EL (cell line): ENCODE measurements at places on chromosomes 5 and 9.

- DNase-seq: no peak
Measured at GRCh38 chr5:83554133-83554532, 82.6 kb downstream of the VCAN start.

DNA sequence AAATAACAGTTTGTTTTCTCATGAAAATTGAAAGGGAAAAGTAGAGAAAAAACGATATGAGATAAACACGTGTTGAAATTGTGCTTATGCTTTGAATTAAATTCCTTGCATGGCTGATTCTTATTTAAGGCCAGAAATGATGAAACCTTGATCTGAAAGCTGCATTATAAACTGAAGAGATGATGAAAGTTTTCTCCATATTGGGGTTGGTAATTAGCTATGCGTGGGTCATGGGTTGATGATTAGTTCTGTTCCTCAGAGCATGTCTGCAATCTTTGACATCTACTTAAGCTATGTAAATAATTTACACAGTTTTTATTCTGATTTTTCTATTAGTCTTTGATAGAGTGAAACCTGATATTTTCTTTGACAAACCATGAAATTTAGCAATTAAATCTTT, 264.1 kb downstream of the CD180 start:
- DNase-seq: no peak

DNA sequence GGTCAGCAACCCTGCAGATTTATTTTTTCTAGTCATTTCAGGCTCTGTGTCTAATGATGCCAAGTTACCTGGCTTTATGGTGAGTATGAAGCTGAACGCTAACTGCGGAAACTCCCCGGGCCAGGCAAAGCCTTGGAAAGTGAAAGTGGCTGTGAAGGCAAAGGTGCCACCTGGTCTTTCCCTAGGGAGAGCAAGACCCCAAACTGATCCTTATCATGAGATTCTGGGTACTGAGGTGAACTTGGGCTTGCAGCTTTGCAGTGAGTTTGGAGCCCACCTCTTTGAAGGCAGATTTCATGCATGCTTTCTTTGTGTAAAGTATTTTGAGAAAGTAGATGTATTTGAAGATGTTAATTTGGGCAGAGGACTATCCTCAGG, 63.3 kb downstream of the CARTPT start:
- no peak for DNase-seq

DNA sequence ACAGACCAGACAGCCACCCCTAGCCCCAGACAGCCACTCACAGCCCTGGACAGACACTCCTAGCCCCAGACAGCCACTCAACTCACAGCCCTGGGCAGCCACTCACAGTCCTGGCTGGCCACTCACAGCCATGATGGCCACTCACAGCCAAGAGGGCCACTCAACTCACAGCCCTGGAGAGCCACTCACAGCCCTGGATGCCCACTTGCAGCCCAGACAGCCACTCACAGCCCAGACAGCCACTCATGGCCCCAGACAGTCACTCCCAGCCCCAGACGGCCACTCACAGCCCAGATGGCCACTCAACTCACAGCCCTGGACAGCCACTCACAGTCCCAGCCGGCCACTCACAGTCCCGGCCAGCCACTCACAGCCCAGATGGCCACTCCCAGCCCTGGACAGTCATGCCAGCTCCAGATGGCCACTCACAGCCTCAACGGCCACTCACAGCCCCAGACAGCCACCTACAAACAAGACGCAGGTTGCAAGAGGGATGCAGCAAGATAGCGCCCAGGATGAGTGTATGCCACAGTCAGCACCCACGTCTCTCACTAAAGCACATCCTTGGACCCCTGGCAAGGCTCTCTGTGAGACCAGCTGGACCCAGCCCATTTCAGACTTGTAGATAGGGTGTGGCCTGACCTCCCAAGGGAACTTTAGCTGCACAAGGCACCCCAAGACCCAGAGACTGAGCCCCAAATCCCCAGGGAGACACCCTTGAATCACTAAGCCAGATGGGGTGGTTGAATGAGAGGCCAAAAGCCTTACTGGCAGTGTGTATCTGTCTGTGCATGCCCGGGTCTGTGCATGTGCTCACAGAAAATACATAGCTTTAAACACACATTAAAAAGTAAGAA, 22.4 kb downstream of the ZDHHC11B start:
- DNase-seq: no peak

DNA sequence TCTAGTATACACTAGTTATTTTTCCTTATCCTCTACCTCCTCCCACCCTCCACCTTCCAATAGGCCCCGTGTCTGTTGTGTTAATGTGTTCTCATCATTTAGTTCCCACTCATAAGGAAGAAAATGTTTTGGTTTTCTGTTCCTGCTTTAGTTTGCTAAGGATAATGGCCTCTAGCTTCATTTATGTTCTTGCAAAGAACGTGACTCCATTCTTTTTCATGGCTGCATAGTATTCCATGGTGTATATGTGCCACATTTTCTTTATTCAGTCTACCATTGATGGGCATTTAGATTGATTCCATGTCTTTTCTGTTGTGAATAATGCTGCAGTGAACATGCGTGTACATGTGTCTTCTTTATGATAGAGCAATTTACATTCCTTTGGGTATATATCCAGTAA, 146.5 kb upstream of the GAS1 start:
- DNase-seq: no peak

GRCh38 chr5:174472956-174473355, 251.4 kb upstream of the MSX2 start:
- no peak for DNase-seq

GRCh38 chr5:100902440-100903038, 543 bp downstream of the ST8SIA4 start:
- no peak for DNase-seq

DNA sequence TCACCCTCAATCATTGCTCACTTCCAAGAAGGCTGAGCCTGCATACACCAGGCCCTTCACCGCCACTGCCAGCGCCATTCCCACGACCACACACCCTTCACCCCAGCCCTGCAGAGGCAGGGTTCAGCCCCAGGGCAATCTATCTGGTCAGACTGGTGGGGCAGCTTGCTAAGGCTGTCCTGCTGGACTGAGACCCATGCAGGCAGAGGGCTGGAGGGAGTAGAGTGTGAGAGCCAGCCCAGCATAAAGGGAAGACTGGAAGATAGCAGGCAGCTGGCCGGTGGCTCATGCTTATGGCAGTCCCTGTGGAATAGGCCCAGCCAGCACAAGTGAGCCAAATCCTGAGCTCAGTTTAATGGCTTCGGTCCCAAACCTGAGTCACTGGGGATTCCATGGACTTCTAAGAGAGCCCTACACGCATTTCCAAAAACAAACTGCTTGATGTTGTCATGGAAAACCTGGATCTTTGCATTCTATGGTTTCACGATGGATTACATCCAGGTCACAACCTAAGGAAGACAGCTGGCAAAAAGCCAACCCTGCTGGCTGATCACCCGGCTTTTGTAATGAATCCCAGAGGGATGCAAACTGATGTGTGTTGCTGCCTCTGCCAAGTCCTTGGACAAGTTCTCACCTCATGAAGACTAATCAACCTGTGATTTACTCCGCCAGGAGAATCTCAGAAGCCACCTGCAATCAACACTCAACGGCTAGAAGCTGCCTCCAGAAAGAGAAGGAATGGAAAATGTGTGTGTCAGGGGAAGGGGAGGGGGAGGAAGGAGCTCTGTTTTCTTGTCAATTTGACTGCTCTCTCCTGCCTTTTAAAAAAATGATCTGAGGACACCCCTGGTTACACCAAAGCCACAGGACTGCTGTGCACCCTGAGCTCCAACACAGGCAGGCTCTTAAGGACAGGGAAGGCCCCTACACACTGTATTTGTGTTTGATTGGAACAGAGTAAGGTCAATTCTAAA, 143.6 kb downstream of the LHFPL2 start:
- DNase-seq: peak; percentile 99

DNA sequence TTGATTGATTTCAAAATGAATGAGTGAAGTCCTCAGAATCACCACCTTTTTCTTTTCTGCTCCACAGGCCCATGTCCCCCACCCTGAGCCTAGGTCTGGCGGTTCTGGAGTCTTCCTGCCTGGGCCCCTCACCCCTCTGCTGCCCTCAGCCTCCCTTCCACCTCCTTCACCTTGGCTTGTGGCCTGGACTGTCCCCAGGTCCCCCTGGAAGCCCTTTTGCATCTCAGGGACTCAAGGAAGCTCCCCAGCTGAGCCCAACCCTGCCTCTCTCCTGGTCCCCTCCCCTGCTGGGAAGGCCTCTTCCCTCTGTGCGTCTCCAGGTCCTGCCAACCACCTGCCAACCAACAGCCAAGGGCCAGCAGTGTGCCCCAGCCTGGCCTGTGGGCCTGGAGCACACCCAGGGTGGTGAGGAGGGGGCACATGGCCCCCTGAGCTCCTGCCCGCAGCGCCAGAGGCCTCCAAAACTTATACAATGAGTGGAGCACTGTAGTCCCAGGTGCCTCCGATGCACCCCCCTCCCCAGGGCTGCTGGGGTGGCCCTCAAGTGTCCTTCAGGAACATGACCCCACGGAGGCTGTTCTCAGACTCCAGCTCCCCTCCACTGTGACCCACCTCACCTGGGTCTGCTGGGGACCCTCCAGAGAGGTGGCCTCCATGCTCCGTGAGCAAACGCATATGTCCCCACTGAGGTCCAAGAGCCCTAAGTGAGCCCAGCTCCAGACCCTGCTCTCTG, 20.3 kb downstream of the GLT6D1 start:
- DNase-seq: no peak

- DNase-seq: no peak
Measured at GRCh38 chr9:127353882-127354281, 43.1 kb upstream of the SLC2A8 start.

GRCh38 chr5:65199993-65200675, 281.6 kb downstream of the ADAMTS6 start:
- peak; percentile 77 for DNase-seq

DNA sequence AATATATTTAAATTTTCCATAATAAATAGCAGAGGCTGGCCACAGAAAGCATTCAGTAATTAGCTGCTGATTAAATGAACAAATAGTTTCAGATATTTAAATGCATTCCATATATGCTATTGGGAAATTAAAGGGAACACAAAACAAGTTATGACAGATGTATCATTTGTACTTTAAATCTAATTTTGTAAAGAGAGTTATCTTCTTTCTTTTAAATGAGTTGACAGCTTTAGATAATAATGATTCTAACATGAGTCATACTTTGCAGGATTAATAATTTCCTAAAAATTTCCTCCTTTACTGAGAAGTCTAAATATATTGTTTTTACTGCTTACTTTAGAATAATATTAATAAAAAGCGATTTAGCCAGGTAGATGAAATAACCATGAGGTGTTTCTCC, 320.1 kb downstream of the ADAMTS6 start:
- no peak for DNase-seq

- DNase-seq: no peak
Measured at GRCh38 chr5:135986891-135987401, 32.2 kb upstream of the LECT2 start.

DNA sequence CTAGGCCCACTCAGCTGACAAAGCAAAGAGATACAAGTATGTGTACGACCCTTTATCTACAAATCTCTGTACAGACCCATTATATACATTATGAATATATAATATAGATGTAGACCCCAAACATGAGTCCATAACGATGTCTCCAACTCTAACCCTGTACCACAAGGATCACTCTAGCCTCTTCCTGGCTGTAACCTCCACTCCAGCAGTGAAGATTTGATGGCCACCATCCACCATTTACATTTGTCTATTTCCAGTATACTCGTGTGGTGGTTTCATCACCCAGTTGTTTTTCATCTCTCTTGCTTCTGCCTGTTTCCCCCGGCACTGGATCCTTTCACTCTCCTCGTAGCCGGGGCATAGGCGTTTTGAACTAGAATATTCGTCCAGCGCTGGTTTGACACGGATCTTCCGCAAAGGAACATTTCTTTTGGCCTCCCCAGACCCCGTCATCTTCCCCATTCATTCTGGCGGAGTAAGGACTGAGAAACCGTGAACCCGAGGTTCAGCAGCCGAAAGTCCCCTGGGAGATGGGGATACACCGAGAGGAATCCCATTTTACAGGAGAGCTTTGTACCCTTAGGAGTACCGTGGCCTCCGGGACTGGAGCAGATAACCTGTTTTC, 828 bp upstream of the TRIO start:
- no peak for DNase-seq

DNA sequence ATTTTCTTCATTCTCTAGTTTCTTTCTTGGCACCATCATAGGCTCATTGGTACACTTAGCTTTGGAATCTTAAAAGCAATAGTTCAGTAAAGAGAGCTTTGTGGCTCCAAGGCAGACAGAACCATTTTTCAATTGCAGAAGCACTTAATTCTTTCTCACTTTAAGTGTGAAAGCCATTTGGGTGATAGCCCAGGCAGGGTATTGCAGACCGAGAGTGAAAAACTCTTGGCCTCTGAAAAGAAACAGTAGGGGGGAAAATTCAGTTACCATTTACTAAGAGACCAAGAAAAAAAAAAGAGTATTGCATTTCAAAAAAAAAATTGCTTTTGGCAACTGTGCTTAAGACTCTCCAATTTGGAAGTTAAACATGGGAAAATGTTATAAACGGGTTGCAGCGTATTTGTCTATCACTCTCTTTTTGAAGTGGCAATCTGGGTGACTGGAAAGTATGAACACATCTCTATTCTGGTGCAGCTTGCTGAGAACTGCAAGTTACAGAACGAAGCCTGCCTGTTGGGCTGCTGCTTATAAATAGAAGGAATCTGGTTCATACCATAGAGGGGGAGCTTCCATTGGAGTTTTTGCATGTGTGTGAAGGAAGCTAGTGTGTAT, 170.5 kb downstream of the TLE4 start:
- no peak for DNase-seq

DNA sequence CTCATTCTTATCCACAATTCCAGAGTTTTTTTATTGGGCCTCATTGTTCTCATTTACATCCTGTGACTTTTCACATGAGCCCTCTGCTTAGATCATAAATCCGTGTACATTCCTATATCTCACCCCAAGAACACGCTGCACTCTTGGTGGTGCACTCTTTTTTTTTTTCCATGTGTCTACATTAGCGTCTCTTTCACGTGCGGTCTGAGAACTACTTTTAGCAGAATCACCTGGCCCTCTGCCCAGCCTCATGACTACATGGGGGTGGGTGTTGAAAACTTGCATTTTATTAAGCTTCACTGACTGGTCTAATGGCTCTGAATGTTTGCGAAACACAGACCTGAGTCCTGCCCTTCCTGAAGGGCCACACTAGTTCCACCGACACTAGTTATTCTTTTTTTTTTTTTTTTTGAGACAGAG, 18.6 kb downstream of the C9orf57 start:
- peak; percentile 76 for DNase-seq

- no peak for DNase-seq
Measured at GRCh38 chr5:31144364-31144763, 49.1 kb upstream of the CDH6 start.

GRCh38 chr5:17203329-17204132, 13.9 kb upstream of the BASP1 start:
- DNase-seq: peak; percentile 83

DNA sequence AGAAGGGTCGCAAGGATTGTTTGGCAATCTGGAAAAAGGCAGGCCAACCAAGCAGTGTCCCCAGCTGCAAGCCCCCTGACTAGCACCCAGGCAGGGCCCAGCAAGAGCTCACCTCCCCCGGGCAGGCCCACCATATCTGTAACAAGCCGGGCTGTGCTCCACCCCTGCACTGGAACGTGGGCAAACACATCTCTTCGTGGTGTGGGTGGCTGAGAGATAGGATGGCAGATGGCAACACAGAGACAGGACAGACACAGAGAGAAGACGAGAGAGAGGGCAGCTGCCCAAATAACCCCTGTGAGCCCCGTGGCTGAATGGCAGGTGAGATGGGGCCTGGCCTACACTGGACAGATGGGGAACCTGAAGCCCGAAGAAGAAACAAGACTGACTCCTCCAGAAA, 9.4 kb downstream of the BBLN start:
- no peak for DNase-seq

GRCh38 chr9:126470241-126470993, 143.3 kb upstream of the LMX1B start:
- peak; percentile 6 for DNase-seq
